ENCODE measurements at places on chromosomes 5 and 9.

GRCh38 chr9:4861736-4862451, 69.2 kb downstream of the RCL1 start:
- DNase-seq: peak; percentile 41

- DNase-seq: no peak
Measured at GRCh38 chr5:173236531-173237142, 1.6 kb upstream of the NKX2-5 start.

DNA sequence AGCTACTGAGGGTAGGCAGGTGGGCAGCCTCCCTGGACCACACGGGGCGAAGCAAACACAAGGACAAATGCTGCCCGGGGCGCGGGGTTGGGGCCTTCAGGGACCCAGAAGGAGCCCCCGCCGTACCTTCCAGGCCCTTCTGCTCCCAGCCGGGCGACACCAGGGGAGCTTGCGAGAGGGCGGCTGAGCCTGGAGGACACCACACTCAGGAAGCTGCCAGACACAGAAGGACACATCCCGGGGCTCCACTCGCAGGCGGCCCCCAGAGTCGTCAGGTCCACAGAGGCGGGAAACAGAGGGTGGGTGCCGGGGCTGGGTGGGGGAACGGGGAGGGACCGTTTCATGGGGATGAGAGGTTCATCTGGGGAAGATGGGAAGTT, 58.5 kb upstream of the UBAC1 start:
- no peak for DNase-seq

GRCh38 chr5:179764056-179764455, 29.7 kb upstream of the LTC4S start:
- no peak for DNase-seq

DNA sequence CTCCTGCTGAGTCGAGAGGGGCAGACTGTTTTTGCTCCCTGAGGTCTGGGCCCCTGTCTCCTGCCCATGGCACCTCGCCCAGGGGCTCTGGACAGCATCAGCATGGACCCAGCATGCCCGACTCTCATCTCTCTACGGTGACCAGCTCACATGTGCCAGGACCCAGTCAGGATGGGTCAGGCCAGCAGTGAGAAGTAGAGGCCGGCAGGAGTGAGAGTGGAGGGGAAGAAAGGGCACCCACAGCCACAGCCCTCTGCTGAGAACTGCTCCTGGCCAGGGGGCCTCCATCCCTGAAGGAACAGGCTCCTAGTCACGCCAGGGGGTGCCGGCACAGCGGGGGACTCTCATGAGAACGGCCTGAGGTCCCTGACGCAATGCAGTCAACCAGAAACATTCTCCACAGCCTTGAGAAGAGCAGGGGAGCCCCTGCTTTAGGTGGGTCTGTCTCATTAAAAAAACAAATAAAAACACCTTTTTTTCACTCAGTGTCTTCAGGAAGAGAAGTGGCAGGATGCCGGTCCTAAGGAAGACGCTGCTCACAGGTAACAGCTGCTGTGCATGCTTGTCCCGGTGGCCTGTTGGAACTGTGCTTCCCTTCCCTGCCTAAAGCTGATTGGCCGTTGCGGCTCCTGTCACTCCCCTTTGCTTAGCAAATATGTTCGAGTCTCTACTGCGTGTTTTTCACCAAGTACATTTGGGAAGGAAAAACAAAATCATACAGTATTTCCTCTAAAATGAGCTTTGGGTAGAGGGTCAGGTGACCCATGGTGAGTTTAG, 85.7 kb upstream of the FBXW11 start:
- no peak for DNase-seq

Data from epithelial cell of esophagus (primary cell).